Type B pancreatic cell (in vitro differentiated cells): ENCODE measurements at places on chromosomes 2 and 18. TPM values are rescaled to one million over a fixed set of nuclear protein-coding genes. Genes with fewer than 3 reads are reported as not detected.

MEP1B gene
- 1.7 and 2.7 TPM in 2 replicates for total RNA-seq

RAB27B gene
- total RNA-seq: 9.3 and 9.4 TPM in 2 replicates

ZNF396 gene
- 4.8 and 4.9 TPM in 2 replicates for total RNA-seq

HOXD9 gene
- total RNA-seq: 0.19 and 1.5 TPM in 2 replicates

CNTNAP5 gene
- total RNA-seq: 3.3 and 5.0 TPM in 2 replicates

GAREM1 gene
- total RNA-seq: 17.8 and 20.7 TPM in 2 replicates

SERPINB12 gene
- 15.5 and 22.3 TPM in 2 replicates for total RNA-seq

MAP3K19 gene
- total RNA-seq: 0.24 and 1.1 TPM in 2 replicates

ZNF514 gene
- 21.1 and 26.1 TPM in 2 replicates for total RNA-seq

GRB14 gene
- total RNA-seq: 8.8 and 11.6 TPM in 2 replicates

WDR54 gene
- total RNA-seq: 10.0 and 41.7 TPM in 2 replicates

CD207 gene
- total RNA-seq: not detected in 2 replicates

WDR33 gene
- 54.7 and 58.4 TPM in 2 replicates for total RNA-seq

ALMS1 gene
- total RNA-seq: 14.6 and 30.4 TPM in 2 replicates

BMP10 gene
- total RNA-seq: 0.36 TPM in 1 of 2 replicates, not detected in the other

SRD5A2 gene
- 0.26 TPM in 1 of 2 replicates, not detected in the other for total RNA-seq

ITPRIPL1 gene
- total RNA-seq: 3.5 and 11.6 TPM in 2 replicates

PEX13 gene
- total RNA-seq: 28.9 and 31.6 TPM in 2 replicates

GKN1 gene
- total RNA-seq: 0.36 and 1.7 TPM in 2 replicates

HOXD4 gene
- 37.0 TPM in 1 of 2 replicates, not detected in the other for total RNA-seq

CTIF gene
- total RNA-seq: 37.9 and 48.5 TPM in 2 replicates

ABCG8 gene
- 0.31 TPM in 1 of 2 replicates, not detected in the other for total RNA-seq

SLC11A1 gene
- total RNA-seq: 0.39 and 0.64 TPM in 2 replicates

CYBRD1 gene
- 12.9 and 21.1 TPM in 2 replicates for total RNA-seq

TNS1 gene
- total RNA-seq: 59.2 and 87.5 TPM in 2 replicates

RAB17 gene
- 18.4 and 21.6 TPM in 2 replicates for total RNA-seq

UGT1A5 gene
- total RNA-seq: not detected in 2 replicates

LAMA3 gene
- total RNA-seq: 9.4 and 15.3 TPM in 2 replicates

PKDCC gene
- total RNA-seq: 81.8 and 158 TPM in 2 replicates

CNDP1 gene
- total RNA-seq: 0.48 and 0.67 TPM in 2 replicates

RIT2 gene
- total RNA-seq: not detected in 2 replicates

TSPYL6 gene
- not detected in 2 replicates for total RNA-seq

AGXT gene
- total RNA-seq: 0.51 and 1.00 TPM in 2 replicates

KLHL14 gene
- 0.81 and 6.1 TPM in 2 replicates for total RNA-seq

HRH4 gene
- 0.24 TPM in 1 of 2 replicates, not detected in the other for total RNA-seq

HAAO gene
- total RNA-seq: 9.4 and 10.0 TPM in 2 replicates

ALPP gene
- total RNA-seq: 0.27 and 1.5 TPM in 2 replicates

ALK gene
- 7.7 and 12.3 TPM in 2 replicates for total RNA-seq

HOXD8 gene
- 2.8 TPM in 1 of 2 replicates, not detected in the other for total RNA-seq

TNP1 gene
- not detected in 2 replicates for total RNA-seq

ECEL1 gene
- total RNA-seq: 7.8 and 9.6 TPM in 2 replicates

TTN gene
- total RNA-seq: 4.2 and 5.6 TPM in 2 replicates

CABLES1 gene
- total RNA-seq: 11.4 and 31.1 TPM in 2 replicates

CAD gene
- total RNA-seq: 51.6 and 85.1 TPM in 2 replicates

EDAR gene
- total RNA-seq: 4.8 and 5.1 TPM in 2 replicates

COLEC12 gene
- total RNA-seq: 6.5 and 61.3 TPM in 2 replicates

MARCHF4 gene
- total RNA-seq: 0.93 and 1.1 TPM in 2 replicates

MBD1 gene
- total RNA-seq: 66.3 and 81.9 TPM in 2 replicates

POTEI gene
- total RNA-seq: 2.1 and 3.9 TPM in 2 replicates

MFSD2B gene
- 0.24 TPM in 1 of 2 replicates, not detected in the other for total RNA-seq

AQP12A gene
- 0.97 TPM in 1 of 2 replicates, not detected in the other for total RNA-seq

CFAP221 gene
- 1.6 and 4.8 TPM in 2 replicates for total RNA-seq

NT5C1B gene
- total RNA-seq: not detected in 2 replicates

SCN2A gene
- total RNA-seq: 0.92 and 1.1 TPM in 2 replicates

KIAA2012 gene
- total RNA-seq: 0.12 and 1.3 TPM in 2 replicates

RPL37A gene
- 3,063 and 3,098 TPM in 2 replicates for total RNA-seq

SERPINB4 gene
- 0.17 TPM in 1 of 2 replicates, not detected in the other for total RNA-seq

PDCD1 gene
- total RNA-seq: not detected in 2 replicates

CASP8 gene
- 6.0 and 12.9 TPM in 2 replicates for total RNA-seq
